ENCODE measurements at places on chromosomes 4 and X.

DNA sequence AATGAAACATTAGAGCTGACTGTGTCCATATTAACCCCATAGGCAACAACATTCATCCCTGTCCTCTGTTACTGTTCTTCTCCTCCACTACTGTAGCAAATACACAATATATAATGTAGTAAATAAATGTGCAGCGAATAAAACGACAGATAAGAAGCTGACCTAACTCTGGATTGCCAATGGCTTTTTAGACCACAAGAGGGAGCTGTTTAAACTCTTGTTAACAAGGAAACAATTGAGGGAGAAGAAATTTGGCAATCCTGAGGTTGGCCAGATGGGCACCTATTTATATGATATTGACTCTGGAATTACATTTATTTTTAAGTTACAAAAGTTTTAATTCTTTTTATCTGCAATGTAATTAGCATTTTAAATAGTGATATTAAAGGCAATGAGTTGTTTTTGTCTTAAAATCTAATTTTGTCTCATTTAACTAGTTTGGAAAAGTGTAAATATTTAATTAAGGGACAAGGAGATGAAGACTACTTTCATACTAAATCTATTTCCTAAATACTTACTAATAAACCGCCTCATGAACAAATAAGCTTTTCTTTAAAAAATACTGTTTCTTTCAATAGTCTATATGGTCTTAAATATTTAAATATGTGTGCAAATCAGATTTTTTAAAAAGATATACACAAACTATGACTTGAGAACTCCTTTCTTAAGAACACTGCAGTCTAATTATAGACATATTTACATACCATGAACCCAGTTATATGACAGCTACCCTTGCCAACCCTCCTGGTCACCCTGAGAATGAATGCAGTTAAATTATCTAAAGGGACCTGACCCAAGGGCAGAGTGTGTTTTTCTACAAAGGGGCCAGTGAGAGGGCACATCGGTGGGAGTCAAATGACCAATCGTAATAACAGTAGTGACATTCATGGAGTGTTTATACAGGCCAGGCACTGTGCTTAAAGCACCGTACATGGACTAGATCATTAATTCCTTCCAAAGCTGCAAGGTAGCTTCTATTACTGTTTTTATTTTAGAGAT, 52.9 kb upstream of the HPF1 start:
- DNase-seq = peak; percentile 47

DNA sequence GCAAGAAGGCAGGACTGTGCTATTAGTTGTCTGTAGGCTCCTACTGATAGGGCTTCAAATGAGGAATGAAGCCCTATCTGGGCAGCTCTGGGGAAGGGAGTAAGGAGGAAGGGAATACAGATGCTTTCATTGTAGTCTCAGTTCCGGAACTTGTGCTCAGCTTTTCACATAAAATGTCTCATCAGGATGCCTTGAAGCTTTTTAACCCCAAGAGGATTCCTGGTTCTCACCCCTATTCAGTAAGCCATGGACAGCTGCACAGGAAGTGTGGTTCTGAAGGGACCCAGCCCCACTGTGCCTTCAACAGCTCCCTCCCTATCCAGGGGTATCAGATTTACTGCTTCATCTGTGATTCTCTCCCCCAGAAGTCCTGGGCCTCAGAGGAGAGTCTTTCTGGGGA, 5.0 kb downstream of the ARMCX5 start:
- no peak for DNase-seq

DNA sequence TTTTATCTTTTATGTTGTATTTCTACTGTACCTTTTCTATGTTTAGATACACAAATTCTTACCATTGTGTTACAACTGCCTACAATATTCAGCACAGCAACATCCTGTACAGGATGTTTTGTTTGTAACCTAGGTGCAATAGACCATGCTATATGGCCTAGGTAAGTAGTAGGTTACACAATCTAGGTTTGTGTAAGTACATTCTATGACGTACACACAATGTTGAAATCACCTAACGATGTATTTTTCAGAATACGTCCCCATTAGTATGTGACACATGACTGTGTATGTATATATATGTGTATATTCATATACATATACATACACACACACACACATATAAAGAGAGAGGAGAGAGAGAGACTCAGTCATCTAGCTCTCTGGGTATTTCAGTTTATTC, 103.5 kb downstream of the CLNK start:
- DNase-seq = no peak

- DNase-seq = no peak
These were observed 67.9 kb downstream of the CHRNA9 start for GRCh38 chr4:40403081-40403480.

DNA sequence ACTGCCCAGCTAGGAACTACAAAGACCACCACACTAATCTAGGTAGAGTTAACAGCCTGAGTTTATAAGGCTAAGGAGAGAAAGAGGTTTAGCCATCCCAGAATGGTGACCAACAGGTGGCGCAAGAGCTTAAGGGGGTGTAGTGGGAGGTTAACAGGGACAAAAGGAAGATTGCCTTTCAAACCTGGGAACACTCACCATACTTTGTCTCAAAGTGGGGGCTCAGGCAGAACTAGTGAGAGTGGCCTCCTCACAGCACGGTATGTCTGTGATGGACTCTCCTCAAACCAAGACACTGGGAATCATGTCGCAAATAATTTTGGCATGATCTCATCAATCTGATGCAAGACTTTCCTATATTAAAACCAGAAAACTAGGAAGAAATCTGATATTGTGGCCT, 23.4 kb downstream of the CCNI start:
- DNase-seq = peak; percentile 51

- no peak for DNase-seq
These were observed 72.9 kb upstream of the STIM2 start for GRCh38 chr4:26787461-26788340.

DNA sequence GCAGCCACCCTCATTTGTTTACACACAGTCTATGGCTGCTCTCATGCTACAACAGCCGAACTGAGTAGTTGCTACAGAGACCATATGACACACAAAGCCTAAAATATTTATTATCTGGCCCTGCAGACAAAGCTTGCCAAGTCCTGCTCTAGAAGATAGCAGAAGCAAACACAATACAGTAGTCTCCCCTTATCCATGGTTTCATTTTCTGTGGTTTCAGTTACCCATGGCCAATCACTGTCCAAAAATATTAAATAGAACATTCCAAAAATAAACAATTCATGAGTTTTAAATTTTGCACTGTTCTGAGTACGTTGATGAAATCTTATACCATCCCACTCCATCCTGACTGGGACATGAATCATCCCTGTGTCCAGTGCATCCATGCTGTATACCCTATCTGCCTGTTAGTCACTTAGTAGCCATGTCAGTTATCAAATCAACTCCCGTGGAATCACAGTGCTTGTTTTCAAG, 40.2 kb upstream of the ZNF81 start:
- peak; percentile 1 for DNase-seq

- no peak for DNase-seq
These were observed 9.3 kb upstream of the GRPR start for GRCh38 chrX:16113978-16114565.

- no peak for DNase-seq
These were observed 367.6 kb downstream of the PPP3CA start for GRCh38 chr4:100979736-100980135.

DNA sequence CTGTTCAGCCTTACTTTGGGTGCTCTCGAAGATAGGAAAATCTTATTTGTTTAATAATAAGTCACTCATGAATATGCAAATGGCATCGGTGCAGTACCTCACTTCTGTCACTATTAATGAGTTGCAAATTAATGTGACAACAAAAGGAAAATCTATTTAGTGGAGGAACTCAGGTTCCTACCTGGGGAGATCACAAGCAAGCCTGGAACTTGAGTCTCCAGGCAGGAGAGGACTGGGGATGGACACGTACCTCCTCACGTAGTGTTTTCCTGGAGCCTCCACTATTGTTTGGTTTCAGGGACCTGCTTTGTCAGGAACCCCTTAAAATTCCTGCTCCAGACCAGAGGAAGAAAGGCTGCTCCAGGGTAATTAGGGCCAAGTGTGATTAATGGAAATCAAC, 82.1 kb downstream of the BCOR start:
- DNase-seq = no peak

- no peak for DNase-seq
These were observed 4.7 kb downstream of the USP51 start for GRCh38 chrX:55484948-55485347.

- DNase-seq = no peak
These were observed 70.4 kb upstream of the USP9X start for GRCh38 chrX:41014776-41015360.

DNA sequence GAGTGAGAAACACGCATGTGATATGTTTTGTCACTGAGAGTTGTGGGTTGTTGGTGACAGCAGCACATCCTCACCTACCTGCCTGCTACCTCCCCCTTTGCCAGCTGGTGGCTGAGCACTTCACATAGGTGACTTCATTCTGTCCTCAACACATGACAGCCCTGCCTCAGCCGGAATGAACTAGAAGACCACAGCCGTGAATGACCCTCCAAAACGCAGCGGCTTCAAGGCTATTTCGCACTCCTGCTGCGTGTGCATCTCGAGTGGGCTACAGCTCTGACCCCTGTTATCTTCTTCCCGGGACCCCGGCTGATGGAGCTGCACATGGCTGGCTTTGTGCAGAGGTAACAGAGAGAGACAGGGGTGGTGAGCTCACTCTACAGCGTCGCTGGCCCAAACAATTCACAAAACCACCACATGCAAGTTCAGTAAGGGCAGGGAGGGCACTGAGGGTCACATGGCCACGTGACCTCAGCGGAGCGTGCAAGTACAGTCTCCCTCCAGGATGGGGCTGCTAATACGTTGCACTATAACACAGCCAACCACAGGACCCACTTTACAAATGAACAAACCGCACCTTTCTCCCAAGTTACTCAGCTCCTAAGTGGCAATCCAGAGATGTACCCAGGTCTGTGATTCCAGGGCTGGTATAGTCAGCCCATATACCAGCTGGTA, 6.3 kb upstream of the PPP2R2C start:
- no peak for DNase-seq

DNA sequence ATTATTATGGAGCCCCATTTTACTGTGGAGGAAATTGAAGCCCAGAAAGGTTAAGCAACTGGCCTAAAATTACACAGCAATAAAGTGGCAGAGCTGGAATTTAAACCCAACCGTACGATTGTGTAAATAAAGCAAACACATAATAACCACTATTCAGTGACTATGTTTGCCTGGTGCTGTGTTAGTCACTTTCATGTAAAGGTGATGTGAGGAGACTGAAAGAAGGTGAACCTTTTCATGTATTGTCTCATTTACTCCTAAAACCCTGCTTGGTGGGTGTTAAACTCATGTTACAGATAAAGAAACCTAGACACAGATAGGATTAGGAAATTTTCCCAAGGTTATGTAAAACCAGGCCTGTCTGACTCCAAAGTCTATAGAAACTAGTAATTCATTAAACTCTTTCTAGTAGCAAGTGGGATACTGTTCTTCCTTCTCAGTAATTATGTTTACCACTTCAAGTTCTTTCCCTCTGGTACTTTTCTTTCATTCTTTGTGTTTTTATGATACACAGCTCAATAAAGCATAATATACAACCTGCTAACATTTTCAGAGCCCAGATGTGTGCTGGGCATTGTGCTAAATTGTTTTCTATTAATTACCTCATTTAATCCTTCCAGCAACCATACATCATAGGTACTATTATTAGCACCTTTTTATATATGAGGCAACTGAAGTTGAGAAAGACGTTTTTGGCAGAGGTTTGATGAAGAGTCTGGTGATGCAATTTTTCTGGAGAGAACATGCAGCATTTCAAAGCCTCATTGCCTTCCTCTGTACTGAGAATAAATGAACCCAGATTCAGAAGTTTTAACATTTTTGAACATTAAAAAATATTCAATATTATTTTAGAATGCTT, 202.7 kb downstream of the SPRY1 start:
- peak; percentile 54 for DNase-seq

GRCh38 chrX:45710081-45710801, 509.6 kb upstream of the DIPK2B start:
- peak; percentile 93 for DNase-seq

- no peak for DNase-seq
These were observed 1.1 kb downstream of the EMD start for GRCh38 chrX:154380153-154380552.

DNA sequence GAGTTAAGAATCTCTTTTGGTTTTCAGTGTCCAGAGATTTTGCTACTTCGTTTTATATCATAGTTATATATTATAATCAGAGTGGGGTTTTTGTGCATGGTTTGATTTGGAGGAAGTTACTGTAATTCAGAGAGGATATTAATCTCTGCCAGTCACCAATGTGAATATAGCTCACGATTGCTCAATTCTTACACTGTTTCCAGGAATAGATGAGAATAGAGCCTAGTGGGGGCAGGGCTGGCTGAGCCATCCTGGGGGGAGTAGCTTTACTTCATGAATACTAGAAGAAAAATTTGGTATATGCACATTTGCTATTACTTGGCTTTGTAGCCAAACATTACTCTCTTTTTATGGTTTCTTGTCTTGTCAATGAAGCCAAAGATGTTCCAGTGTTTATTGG, 60.9 kb upstream of the TRPC3 start:
- DNase-seq = peak; percentile 83

DNA sequence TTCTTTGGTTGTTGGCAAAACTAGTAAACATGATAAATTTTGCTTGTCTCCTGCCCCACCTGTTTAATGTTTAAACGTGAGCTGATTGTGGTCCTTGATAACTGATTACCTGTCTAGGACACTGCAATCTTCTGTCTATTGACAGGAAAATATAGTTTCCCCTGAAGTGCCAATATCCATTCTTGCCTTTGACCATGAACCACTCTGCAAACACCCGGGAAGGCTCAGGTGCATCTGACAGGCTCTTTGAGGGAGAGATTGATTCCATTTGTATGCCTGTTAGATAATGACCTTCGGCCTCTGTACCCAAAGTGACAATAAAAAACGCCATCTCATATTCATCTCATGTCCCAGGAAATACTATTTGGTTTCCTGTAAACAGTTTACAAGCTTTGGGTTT, 453.0 kb downstream of the CENPC start:
- DNase-seq = no peak

DNA sequence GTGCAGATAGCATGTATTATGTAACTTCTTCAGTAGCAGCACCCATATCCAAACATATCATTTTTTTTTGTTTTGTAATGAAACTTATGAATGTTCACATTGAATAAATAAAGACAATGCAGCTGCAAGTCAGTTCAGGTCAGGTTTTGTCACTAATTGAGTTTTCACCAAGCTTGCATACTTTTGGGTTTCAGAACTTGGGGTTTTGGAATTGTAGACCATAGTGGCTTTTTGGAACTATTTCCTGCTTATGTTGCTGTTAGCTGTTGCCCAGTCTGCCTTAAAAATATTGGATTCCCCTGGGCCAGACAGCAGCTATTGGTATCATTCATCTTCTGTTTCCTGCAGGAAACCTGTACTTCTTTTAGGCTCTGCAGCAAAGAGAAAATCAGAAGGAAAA, 113.4 kb upstream of the LIMCH1 start:
- no peak for DNase-seq

GRCh38 chrX:136909706-136910564, 29.4 kb upstream of the RBMX start:
- DNase-seq = peak; percentile 81

GRCh38 chr4:131159261-131159660, 1989.8 kb upstream of the PCDH10 start:
- DNase-seq = no peak

DNA sequence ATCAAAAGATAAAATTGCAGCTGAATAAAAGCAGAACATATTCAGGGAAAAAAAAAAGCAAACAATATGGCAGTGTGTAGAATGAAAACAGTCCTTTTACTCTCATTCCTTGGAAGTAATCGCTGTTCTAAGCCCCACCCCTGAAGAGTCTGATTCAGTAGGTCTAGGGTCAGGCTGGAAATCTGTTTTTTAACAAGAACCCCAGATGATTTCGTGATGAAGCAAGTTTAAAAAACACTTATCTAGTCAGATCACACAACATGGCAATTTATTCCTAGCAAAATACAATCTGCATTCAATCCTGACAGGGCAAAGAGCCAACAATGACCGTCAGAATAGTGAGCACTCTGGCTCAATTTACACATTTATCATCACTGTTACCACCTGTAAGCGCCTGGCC, 16.1 kb downstream of the FAM120C start:
- no peak for DNase-seq
